ENCODE measurements at places on chromosomes 16 and 17. TPM values are rescaled to one million over a fixed set of nuclear protein-coding genes. Genes with fewer than 3 reads are reported as not detected.

GRCh38 chr17:34850964-34851363 lies 110.3 kb downstream of the CCT6B start:
- no peak for DNase-seq

Gene INTS2
- total RNA-seq, result 9.4 TPM

DNA sequence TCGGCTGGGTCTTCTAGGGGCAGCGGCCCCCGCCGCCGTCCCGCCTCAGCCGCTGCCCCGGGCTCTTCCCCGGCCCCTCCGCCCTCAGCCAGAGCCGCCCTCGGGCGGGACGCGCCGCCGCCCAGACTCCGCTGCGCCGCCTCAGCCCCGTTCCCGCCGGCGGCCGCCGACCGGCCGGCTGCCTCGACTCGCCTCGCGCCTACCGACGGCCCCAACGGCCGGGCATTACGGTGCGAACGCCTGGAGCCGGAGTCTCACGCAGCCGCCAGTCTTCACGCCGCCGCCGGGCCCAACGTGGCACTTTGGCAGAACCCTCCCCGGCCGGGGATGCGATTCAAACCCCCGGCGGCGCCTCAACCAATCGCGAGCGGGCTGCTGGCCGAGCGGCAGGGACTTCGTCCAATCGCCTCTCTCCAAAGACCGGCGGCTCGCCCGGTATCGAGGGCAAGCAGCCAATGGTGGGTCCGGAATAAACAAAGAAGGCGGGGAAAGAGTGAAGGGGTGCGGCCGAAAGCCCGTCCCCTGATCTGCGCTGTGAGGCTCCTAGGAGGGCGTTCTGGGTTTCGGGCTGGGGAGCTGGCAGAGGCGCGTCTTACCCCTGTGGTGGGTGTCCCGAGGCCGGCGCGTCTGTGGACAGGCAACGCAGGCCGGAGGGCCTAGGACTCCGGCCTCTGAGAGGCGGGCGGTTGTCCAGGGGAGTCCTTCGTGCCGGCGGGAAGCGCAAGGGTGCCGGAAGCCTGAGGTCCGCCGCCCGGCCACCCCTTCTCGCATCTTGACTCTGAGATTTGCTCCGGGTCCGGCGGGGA lies at the start of gene CDR2:
CDR2 (minus strand) TSS at position 309 of the 806 bp plus-strand sequence. CDS start 310 bp downstream, outside the sequence.
- DNase-seq, result peak; percentile 99

Gene TBC1D3G
- not detected for total RNA-seq
